Activated T-cell treated with anti-CD3 and anti-CD28 coated beads, Interleukin-2, amount 50 U/mL, for 24 hours (primary cell): ENCODE measurements at places on chromosomes 2 and 18.

DNA sequence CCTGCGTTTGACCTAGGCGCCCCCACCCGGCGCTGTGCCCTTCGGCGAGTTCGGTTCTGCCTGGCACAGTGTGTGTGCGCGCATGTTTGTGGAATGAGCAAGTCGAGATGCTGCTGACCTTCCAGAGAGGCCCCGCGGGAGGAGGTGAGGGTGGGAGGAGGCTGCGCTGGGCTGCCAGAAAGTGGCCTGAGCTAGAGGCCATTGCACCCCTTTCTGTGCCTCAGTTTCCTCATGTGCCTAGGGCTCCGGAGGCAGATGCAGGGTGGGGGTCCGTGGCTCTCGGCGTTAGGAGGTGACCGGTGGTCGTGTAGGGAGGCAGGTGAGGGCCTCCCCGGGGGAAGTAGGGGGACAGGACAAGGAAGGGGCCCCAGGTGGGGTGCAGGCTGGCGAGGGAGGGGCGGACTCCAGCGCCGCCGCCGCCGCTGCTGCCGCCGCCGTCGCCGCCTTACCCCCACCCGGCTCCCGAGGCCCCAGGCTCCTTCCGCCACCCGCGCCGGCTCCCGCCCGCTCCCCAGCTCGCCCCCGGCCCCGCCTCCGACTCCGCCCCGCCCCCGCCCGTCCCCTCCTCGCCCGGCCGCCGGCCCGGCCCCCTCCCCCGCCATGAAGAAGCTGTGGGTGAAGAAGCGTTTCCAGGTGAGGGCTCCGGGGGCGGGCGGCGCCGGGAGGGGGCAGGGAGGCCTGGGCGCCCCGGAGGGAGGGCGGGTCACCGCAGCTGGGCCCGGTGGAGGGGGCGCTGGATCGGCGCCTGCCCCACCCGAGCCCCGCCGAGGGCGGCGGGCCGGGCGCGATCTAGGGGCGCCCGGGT, 7.0 kb downstream of the SPEG start:
- DNase-seq = peak; percentile 64

DNA sequence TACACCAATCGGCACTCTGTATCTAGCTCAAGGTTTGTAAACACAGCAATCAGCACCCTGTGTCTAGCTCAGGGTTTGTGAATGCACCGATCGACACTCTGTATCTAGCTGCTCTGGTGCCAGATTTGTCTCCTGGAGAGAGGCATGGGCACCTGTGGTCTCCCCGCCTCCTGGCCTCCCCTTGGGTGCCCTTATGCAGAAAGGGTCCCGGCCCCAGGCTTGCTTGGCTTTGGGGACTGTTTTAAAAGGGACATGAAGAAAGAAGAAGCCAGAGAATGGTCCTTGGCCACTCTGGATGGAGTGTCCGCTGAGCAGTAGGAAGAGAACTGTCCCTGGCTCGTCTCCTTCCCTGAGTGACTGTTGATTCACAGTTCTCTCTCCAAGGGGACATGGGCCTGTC, 11.5 kb upstream of the ALPP start:
- DNase-seq = no peak

DNA sequence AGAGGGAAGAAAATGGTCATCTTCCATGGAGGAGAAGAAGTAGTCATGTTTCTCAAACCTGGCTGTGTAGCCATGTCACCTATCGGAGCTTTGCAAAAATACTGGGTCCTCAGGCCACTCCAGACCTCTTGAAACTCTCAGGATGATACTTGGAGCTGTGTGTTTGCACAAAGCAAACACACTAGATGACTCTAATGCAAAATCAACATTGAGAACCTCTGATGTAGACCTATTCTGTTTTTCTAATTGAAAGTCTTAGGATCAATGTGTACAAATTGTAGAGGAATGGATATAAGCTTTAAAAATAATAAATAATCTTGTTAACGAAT, 444.3 kb downstream of the RND3 start:
- DNase-seq = no peak

GRCh38 chr2:27070653-27071276, 689 bp downstream of the OST4 start:
- DNase-seq = no peak

GRCh38 chr2:157363612-157364101, 38.0 kb upstream of the ERMN start:
- DNase-seq = no peak

GRCh38 chr2:172226244-172227061, 123.8 kb upstream of the DLX2 start:
- no peak for DNase-seq

DNA sequence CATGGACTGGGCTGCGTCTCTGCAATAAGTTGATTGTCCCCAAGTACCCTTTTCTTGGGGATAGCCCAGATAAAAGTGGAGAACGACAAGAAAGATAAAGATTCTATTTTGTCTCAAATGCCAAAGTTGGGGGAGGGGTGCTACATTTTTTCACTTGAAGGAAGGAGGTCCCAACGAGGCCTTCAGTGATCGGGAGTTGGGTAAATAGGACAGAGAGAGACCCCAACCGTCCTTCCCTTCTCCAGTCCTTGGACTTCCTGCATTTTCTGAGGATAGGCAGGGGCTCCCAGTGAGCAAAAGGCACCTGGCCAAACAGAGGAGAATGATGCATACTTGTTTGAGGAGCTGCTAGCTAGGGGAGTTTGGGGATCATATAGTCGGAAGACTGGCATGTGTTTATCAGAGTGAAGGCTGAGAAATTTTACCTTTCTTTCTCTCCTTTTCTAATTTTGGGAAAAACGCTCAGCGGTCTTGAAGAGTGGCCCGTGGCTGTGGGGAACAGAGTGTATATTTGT, 3.5 kb upstream of the EN1 start:
- no peak for DNase-seq

- DNase-seq = no peak
These were observed 208.0 kb downstream of the ZFP36L2 start for GRCh38 chr2:43018179-43019024.
